ENCODE measurements at places on chromosomes 11 and 22.

GRCh38 chr11:109564241-109564640, 142.3 kb downstream of the C11orf87 start:
- DNase-seq: no peak

- no peak for DNase-seq
Measured at GRCh38 chr11:68168694-68169093, 44.4 kb downstream of the KMT5B start.

- DNase-seq: no peak
Measured at GRCh38 chr22:44307509-44308169, 5.1 kb downstream of the SHISAL1 start.

DNA sequence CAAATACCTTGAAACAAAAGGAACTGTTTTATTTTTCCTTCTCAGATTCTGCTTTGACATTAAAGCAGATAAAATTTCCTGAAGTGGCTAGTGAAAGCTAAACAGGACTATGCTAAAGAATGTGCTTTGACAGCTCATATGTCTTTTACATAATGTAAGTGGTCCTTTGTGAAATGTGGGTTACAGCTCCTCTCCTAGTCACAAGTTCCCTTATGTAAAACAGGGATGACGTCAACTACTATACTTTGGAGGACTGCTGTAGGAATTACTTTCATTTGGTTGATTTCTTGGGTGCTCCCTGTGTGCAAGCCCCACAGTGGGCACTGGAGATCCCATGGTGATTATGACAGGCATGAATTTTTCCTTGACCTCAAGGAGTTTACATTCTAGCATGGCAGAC, 216.6 kb upstream of the NARS2 start:
- no peak for DNase-seq

DNA sequence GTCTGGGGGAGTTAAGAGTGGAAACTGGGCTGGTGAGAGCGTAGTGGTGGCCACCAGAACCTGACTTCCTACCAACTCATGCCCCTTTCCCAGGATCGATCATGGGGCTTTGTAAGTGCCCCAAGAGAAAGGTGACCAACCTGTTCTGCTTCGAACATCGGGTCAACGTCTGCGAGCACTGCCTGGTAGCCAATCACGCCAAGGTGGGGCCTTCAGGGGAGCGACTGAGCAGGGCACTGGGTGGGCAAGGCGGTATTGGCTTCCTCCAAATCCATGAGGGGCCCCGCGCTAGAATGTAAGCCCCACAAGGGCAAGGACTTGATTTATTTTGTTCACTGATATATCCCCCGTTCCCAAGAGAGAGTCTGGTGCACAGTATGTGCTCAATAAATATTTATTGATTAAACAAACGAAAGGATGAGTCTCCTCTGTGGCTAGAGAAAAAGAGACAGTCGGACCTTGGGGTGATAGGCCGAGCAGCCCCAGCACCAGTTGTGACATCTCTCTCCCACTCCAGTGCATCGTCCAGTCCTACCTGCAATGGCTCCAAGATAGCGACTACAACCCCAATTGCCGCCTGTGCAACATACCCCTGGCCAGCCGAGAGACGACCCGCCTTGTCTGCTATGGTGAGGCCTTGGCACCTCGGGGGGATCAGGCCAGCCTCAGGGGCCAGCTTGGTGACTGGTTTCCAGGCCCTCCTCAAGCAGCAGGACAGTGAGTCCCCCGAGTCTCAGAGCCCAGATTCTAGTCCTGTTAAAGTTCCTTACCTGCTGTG, 765 bp downstream of the ZFPL1 start:
- no peak for DNase-seq

DNA sequence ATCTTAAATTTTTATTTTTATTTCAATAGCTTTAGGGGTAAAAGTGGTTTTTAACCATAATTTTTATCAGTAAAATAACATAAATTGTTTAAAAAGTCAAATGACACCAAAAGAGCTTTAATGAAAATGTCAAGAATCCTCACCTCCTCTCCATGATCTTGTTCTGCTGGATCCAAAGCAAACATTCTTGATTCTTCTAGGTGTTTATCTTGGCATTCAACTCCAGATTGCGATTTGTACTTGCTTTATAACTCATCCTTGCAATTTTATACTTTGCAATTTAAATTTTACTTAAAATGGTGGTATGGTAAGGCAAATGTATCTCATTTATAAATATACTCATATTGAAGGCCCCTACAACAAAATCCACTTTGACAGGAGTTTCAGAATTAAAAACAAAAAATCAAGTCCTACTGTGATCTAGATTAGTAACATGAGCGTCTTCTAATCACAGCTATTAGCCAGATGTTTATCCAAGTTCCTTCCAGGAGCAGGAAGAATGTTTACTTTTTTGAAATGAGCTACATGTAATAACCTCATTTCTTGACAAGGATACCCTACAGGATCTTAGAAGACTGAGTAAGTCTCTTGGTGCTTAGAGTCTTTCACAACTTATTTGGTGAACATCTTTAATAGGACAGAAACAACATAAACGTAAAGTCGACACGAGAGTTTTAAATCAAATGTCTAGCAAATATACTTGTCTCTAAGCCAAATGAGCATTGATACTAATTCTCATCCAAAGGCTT, 72.4 kb upstream of the CARD18 start:
- no peak for DNase-seq

DNA sequence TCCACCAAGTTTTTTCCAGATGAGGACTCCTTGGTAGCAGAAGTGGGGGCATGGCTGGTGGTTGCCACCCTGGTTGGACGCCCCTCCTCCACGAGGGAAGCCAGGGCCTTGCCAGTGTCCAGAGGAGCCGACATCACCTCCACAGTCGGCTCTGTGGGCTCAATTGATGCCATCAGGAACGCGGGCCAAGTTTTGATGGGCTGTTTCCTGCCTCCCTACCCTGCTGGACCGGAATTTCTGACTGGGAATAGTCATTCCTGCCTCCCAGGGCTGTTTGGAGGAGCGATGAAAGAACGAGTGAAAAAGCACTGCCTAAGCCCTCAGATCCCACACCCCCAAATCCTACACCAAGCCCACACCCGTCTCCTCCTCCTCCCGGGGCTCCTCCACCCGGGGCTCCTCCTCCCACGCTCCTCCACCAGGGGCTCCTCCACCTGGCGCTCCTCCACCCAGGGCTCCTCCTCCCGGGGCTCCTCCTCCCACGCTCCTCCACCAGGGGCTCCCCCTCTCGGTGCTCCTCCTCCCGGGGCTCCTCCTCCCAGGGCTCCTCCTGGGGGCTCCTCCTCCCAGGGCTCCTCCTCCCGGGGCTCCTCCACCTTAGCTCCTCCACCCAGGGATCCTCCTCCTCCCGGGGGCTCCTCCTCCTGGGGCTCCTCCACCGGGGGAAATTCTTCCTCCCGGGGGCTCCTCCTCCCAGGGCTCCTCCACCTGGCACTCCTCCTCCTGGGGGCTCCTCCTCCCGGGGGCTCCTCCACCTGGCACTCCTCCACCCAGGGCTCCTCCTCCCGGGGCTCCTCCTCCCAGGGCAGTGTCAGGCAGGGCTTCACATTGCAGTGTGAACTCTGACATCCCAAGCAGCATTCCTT, 10.0 kb upstream of the PRR5 start:
- no peak for DNase-seq

DNA sequence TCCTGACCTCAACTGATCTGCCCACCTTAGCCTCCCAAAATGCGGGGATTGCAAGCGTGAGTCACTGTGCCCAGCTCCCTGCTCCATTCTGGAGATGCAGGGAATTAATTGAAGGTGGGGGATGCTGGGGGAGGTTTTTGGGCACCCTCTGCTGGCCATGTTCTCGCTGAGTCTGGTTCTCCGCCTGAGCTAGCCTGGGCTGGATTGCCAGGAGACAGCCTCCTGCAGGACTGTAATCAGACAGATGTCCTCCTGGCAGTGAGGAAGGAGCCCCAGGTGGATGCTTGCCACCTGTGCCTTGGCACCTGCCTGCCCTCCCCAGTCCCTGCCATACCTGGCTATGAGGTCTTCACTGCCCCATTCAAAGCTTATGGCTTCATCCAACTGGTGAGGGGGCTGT, 5.4 kb downstream of the MTFP1 start:
- DNase-seq: no peak
